ENCODE measurements at places on chromosomes 3 and 15.

GRCh38 chr3:165644331-165644730, 192.9 kb downstream of the BCHE start:
- DNase-seq = no peak

GRCh38 chr3:63954182-63954581, 42.0 kb upstream of the SCAANT1 start:
- no peak for DNase-seq

DNA sequence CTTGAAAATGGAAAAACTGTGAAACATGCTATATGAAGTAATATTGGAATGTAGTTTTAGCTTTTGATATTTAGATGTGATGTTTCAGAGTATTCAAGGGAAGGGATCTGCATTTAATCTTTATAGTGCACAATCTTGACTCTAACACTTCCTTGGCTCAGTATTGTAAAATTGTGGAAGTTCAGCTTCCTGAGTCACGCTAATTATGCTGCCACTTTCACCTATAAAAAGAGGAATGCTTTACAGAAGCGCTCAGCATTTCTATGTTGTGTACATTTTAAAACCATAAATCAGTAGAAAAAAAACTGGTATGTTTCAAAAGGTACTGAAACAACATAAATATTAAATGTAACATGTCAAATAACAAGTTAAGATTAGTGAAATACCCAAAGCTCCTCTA, 32.6 kb downstream of the SERPINI2 start:
- DNase-seq = no peak

DNA sequence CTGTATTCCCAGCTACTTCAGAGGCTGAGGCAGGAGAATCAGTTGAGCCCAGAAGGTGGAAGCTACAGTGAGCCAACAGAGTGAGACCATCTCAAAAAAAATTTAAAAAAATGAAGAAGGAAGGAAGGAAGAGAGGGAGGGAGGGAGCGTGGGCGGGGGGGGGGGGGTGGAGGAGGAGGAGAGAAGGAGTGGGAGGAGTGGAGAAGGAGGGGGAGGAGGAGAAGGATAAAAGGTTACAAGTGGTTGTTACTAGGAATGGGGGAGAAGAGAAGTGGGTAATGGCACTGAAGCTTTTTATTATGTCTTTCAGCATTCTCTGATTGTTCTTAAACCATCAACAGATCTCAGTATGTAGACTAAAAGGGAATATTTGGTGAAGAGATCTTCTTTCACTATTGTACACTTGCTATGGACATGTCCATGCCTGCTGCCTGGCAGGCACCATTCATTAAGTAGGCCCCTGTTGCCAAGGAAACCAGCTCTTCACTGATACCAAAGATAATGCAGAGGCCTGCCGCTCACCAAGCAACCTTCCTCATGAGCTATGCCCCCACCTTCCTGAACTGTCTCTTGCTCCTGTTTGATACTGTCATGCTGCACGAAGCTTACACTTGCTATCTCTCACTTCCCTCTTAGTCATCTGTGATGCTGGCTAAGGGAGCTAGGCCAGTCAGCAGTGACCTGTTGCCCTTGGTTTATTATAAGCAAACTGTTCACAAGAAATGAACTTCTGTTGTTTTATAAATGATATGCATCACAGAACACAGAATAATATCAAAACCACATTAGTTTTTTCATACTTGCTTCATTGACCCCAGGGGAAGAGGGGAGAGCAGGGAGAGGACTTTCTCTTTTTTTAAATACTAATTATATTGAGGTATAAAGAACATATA, 23.1 kb downstream of the EPM2AIP1 start:
- DNase-seq = peak; percentile 37

DNA sequence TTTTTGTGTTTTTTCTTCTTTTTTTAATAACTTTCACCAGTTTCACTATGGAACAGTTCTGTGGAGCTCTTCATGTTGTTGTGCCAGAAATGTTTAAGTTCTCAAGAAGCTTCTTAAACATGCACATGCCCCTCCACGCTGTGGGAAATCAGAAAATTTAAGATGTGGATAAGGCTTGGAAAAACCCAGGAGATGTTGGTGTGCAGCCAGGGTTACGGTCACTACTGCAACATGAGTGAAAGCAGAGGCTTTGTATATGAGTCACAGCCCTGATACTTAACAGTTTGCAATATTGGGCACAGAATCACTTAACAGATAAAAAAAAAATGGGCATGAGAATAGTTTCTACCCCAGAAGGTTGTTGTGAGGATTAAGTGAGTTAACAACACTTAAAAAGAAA, 399.9 kb downstream of the LRTM1 start:
- DNase-seq = no peak

DNA sequence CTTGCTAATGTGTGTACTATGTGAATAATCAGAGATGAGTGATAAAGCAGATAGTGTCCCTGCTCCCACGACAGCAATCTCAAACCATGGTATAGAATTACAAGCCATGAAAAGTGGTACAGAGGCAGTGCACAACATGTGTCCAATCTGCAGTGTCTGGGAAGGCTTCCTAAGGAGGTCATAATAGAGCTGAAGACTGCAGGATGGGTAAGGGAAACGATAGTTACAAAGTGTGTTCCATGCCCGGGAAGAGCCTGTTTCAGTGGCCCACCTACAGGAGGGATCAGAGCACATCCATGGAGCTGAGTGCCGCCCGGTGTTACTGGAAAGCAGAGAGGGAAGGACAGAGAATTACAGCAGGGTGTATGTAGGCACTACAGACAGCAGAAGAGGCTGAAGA, 48.9 kb downstream of the PAK2 start:
- DNase-seq = no peak

DNA sequence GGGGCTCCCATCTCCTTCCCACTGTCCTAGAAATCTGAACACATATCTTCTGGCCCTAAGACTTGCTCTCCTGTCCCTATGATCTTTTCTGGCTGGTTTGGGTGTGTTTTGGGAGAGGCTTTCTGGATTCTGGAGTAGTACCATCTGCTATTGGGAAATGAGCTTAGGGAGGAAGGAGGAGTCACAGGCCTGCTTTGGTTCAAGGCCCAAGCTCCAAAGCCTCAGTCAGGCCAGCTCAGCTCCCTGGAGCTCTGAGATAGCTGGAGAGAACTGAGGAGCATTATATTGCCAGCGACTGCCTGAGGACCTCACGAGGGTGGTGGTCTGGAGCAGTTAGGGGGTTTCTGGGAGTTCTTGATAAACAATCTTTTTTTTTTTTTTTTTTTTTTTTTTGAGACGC, 18.7 kb downstream of the RASGRF1 start:
- no peak for DNase-seq

GRCh38 chr3:165640970-165641369, 196.3 kb downstream of the BCHE start:
- no peak for DNase-seq

DNA sequence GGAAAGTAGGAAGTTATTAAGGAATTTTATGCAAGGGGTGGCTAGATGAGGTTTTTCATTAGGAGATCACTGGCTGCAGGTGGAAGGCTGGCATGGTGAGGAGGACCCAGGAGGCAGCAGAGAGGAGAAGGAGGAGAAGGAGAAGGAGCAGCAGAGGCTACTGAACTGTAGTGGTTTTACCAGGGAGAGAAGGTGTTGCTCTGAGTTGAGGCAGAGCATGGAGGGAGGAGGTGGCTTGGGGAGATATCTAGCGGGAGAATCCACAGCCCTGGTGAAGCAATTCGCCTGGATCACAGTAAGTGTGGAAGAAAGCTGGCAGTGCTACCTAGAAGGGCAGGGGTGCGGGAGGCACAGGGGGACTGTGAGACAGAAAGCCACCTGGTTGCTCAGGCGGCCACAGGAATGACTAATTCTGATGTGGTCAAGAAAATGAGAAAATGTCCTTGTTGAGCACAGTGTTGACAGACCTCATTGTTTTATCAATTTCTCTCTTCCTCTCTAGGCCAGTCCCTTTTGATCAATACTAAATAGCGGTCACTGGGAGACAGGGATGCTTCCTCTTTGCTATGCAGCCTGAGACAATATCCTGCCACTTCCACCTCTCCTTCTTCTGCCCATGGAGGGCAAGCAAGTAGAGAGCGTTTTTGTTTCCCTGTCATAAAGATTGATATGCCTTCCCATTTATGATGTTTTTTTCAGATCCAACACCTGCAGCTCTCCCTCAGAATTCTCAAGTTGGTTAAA, 94.6 kb downstream of the EEFSEC start:
- DNase-seq = no peak

DNA sequence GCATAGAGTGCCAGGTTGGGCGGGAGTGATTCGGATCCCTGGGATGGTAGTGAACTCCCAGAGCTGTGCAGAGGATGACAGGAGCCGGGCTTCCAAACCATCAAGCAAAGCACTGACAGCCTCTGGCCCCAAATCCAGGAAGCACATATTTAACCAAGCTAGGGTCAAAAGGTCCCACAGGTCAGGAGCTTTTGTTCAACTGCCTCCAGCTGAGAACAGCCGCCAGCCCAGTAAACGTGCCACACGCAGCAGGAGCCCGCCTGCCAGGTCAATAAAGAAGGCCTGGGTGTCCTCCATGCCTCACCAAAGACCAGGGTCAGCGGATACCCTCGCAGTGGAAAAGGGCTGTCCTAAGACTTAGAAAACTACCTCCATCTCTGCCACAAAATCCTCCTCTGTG, 184.7 kb upstream of the LINGO1 start:
- no peak for DNase-seq

DNA sequence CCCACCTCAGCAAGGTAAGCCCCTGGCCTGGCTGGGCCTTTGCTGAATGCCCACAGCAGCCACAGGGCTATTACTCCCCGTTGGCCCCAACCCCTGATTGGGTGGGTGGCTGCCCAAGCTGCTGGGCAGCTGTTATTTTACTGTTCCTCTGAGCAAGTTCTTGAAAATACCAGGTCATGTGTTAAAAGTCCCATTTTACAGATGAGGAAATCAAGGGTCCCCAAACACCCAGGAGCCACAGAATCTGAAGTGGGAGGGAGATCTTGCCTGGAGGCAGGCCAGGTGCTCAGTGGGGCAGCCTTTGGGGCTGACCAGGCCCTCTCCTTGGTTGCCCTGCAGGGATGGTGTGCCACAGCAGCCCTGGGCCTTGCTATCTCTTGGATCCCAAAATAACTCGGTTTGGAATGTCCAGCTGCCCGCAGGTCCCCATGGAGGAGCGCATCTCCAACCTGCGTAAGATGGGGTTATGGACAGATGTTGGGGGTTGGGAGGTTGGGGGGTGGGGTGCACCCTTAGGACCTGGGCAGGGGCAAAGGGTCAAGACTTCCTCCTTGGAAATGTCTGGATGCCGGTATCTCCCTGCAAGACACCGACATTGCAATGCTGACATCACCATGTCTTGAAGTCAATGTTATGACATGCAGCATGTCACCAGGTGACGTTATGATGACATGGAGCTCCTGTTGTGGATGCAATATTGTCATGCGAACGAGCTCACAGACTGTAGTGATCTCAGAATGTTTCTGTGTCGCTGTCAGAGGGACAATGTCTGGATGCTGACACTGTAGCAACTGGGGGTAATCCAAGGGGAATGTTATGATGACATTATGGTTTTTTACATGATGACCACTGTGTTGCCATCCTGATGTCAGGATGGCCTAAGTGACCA, 13.3 kb upstream of the CSPG4 start:
- DNase-seq = no peak

DNA sequence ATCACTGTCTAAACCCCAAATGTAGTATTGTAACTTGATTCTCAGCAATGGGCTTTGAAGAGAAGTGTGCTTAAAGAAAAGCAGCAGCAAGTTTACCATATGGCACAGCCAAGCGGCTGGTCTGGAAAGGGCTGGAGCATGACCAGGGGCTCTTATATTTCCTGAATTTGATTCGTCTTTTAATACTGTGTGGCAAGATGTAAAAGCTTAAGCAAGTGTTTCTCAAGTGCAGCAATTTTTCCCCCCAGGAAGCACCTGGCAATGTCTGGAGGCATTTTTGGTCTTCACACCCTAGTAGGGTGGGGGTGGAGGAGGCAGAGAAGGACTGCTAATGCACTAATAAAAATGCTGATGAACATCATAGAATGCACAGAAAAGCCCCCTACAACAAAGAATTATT, 397.9 kb downstream of the NTRK3 start:
- no peak for DNase-seq

Measured in putamen (tissue), 1 donor.